Urinary bladder (tissue), 4 donors: ENCODE measurements at places on chromosomes 4 and X. TPM values are rescaled to one million over a fixed set of nuclear protein-coding genes. Genes with fewer than 3 reads are reported as not detected.
A peak's percentile ranks its signal among the peaks of the same experiment; 100 is the strongest.

Gene ARX
- polyA plus RNA-seq, result not detected

Gene GLUD2
- 1.5 TPM for polyA plus RNA-seq

Gene HTN3
- not detected for polyA plus RNA-seq

Gene PF4V1
- polyA plus RNA-seq, result not detected

Gene STOX2
- polyA plus RNA-seq, result 4.0 TPM

Gene ADGRG4
- polyA plus RNA-seq, result 0.09 TPM

Gene SPP1
- 20.6 TPM for polyA plus RNA-seq

Gene ANK2
- polyA plus RNA-seq, result 9.0 TPM

Gene HHIP
- polyA plus RNA-seq, result 9.1 TPM

- no peak for DNase-seq
Measured at GRCh38 chrX:8147226-8147625, 23.8 kb downstream of the VCX2 start.

- no peak for DNase-seq
Measured at GRCh38 chr4:41981456-41981855, at the start of gene DCAF4L1. DCAF4L1 (plus strand) TSS chr4:41981756; CDS start chr4:41981793, 37 bp downstream.

DNA sequence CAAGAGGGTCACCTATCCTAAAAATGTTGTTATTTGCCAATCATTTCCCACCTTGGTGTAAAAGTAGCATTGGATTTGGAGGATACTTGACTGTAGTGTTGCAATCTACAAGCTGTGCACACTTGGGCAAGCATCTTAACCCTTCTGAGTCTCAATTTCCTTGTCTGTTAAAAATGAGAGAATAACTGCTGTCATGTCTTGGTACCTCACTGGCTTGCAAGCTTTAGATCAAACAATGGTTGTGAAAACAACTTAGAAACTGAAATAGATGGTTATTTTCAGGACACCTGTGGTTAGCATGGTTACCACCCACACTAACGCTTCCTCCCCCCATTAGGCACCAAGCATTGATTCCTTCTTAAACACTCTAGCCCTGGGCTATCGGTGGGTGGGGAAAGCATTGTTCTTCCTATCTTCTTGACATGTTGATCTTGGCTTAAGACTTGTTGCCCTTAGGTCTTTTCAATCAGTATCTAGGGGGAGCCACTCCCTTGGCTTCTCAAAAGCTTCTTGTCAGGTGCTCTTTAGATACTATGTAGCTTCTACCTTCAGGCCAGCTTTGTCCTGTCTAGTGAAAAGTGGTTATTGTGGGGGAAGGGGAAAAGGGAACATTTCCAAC lies 10.6 kb upstream of the AMOT start:
- no peak for DNase-seq

GRCh38 chr4:37603070-37603468 lies 83.1 kb downstream of the RELL1 start:
- peak; percentile 42 for DNase-seq

DNA sequence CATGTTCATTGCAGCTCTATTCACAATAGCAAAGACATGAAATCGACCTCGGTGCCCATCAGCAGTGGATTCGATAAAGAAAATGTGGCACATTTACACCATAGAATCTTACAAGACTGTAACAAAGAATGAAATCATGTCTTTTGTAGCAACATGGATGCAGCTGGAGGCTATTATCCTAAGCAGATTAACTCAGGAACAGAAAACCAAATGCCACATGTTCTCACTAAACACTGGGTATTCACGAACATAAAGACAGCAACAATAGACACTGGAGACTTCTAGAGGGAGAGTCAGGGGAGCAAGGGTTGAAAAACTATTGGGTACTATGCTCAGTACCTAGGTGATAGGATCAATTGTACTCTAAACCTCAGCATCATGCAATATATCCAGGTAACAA lies 180.5 kb downstream of the PPP1R2C start:
- no peak for DNase-seq

DNA sequence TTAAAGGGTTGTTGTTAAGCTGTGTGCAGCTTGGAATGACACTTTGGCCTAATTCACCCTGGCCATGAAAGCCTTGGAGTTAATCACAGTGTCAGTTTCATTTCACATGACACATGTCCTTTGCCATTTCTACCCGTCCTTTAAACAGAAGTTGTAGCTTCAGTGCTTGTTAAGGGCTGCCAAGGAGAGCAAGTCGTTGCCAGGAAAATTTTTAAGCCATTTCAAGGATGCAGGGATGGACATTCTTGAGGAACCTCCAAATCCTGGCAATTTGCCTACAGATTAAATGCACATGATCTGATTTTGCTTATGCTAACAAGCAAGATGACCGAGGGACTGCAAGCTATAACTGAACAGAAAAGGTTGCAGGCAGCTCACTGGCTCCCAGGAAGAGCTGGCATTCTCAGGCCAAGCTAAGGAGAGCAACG lies 40.5 kb downstream of the SETD7 start:
- DNase-seq, result no peak

DNA sequence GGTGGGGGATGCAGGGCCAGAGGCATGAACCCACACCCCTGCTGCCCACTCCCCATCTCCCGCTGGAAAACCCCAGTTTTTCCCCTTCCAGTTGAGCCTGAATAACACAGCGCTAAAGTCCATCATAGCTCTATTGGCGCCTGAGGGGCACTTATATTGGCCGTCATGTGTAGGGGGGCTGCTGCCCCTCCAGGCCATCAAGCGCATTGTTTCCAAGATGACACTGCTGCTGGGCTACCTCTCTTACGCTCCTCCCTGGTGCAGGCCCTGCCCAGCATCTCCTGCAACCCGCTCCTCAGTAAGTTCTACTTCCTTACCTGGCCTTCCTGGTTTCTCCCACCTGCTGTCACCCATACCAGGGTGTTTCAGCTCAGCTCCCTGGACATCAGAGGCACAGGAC lies 205.0 kb upstream of the RPL34 start:
- no peak for DNase-seq

GRCh38 chrX:17550011-17550410 lies 175.0 kb downstream of the NHS start:
- no peak for DNase-seq

GRCh38 chr4:83110223-83110945 lies 4.1 kb downstream of the PLAC8 start:
- DNase-seq, result peak; percentile 64

DNA sequence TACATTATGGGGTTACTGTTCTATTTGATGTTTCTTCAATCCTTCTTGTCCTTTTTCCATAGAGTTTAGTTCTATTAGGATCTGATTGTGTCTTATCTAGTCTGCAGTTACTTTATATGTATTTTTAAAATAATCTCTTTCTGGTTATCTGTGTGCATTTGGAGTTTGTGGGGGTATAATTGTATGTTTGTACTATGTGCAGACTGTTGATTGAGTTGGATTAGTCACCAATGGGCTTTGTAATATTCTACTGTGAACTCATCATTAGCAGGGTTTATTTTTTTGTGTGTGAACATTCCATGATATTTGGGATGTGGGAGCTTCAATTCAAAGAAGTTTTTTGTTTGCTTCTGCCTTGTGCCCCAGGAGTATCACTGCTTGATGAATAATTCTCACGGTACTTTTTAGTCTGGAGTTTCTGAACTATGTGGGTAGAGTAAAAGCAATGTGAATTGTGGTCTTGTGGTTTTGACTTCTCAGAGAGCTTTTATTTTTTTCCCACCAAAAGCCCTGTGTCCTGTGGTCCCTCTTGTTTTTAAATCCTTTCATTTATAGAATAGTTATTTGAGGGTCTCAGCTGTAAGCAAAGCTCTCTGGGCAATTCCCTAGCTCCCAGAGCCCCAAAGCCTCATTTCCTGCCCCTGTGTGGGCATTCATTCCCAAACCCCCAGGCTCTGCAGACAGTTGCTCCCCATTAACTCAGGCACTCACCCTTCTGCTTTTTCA lies 127.8 kb downstream of the PHKA2 start:
- DNase-seq, result no peak

DNA sequence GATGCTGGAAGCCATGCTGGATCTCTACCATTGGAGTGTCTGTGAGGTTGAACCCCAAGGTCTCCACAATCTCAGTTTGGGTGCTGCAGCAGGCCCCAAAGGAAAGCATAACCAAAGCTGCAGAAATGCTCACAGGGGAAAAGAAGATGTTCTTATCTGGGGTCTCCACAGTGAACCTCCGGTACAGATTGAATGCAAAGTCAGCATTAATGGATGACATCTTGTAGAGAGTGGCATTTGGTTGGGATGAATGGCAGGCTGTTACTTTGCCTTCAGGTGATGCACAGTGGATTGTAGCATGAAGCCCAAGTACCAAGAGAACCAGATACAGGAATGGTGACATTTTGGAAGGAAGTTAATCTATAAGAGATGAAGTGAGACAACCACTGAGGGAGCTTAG lies 1.8 kb downstream of the SERPINA7 start:
- no peak for DNase-seq

DNA sequence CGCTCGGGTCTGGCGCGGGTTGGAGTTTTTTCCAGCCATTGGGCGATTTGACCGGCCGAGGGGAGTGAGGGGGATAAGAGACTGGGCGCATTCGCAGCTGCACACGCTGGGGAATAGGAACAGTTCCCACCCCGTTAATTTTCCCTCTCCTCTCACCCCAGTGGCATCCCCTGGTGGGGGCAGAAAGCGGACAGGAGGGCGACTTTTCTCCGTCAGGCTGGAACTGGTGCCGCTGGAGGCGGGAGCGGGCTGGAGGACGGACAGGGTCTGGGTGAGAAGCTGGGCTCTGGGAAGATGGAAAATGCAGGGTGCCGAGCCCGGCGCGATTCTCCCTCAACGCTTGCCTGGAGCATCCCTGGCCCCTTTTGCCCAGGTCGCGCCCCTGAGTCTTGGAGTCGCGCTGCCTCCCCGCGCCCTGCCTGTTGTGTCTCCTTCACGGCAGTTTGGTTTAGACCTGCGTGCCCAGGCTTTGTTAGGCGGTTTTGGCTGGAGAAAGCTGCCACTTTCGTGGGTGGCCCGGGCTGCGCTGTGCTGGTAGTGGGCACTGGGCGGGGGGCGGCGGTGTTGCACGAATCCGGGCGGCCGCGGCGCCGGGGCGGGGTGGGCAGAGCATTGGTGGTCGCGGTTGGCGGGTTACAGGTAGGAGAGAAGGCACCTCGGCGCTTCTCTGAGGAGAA lies 2.0 kb downstream of the ADGRL3 start:
- no peak for DNase-seq

GRCh38 chr4:100311181-100311580 lies 120.9 kb upstream of the DDIT4L start:
- no peak for DNase-seq

- DNase-seq, result no peak
Measured at GRCh38 chr4:63580796-63581475, 828.3 kb downstream of the TECRL start.

- DNase-seq, result no peak
Measured at GRCh38 chr4:78880874-78881492, 58.3 kb downstream of the PAQR3 start.

DNA sequence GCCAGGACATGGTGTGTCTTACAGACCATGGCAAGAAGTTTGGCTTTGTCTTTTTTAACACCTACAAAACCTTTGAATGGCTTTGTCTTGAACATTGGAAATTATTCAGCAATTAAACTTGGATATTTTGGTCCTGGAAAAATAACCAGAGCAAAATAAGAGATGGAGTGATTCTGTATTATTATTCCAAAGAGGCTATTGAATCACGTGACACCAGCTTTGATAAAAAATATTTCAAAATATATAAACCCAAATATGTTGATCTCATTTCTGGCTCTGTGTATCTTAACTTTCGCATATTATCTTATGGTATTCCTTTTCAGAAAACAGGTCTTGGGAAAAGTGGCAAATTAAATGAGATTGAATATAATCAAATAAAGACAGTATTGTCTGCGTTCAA lies 32.6 kb upstream of the GIMD1 start:
- no peak for DNase-seq

- DNase-seq, result no peak
Measured at GRCh38 chr4:6280365-6280996, 10.8 kb downstream of the WFS1 start.

GRCh38 chr4:118388606-118389005 lies 35.8 kb upstream of the PRSS12 start:
- no peak for DNase-seq

- DNase-seq, result no peak
Measured at GRCh38 chr4:24334906-24335305, 249.4 kb downstream of the DHX15 start.

DNA sequence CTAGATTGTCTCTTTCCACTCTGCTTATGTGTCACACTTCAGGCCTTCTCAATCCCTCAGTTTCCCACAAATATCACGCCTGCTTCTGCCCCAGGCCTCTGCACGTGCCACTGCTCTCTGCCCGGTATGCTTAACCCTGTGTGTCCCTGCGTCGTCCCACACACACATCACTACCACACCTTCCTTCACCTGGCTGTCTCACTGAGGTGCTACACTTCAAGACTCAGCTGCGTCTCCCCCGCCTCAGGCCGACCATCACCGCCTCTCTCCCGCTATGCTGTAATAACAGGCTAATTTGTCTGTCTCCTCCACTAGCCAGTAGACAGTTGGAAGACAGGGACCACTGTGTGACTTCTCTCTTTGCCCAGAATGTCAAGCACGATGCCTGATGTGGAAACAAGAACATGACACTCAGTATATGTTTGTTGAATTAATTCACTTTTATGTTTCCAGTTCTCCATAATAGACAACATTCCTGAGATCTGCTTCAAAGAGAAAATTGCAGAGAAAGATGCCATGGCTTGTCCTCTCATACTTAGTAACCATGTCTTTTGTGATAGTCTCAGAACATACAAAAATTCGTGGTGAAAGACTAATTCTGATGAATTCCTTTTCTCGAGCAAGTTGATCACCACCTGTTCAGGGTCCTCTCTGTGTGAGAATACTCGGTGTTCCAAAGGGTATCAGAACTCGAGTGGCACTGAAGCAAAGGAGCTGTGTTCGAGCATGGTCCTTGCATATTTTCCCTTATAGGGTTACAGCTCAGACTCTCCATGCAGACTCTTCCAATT lies 54.2 kb downstream of the AFAP1 start:
- no peak for DNase-seq
